ENCODE measurements at places on chromosomes 2 and 18.

- no peak for DNase-seq
These were observed 37.0 kb downstream of the NIFK start for GRCh38 chr2:121699421-121700333.

DNA sequence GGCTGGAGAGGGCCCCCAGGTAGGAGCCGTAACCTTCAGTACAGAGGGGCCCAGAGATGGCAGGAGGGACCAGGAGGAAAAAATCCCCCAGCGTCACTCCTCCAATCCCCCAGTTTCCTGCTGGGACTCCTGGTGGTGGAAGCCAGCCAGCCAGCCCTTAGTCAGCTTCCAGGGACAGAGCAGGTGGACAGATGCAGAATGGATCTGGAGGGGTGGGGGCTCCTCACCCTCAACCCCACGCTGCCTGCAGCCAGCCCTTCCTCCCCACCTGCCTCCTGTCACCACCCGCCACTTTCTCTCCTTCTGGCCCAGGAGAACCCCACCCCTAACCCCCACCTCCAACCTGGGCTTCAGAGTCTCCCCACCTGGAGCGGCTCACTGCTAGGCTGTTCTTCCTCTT lies 21.1 kb downstream of the EMX1 start:
- DNase-seq, result no peak

DNA sequence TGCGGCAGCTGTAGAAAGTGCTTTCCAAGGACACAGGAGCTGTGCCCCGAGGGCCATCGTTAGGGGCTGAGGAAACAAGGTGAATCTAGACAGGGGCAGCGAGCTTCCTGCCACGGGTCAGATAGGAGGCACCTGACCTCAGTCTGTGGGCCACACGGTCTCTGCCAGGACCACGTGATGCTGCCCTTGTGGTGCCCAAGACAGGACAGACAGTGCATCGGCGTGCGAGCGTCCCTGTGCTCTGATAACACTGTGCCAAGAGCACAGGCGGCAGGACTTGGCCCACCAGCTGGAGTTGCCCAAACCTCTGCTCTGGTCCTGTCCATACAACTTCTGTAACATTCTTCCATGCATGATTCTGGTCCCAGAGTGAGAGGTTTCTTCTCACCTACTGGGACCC lies 225.4 kb downstream of the TWIST2 start:
- no peak for DNase-seq

- DNase-seq, result no peak
These were observed 3.1 kb upstream of the ARID5A start for GRCh38 chr2:96533292-96534073.

DNA sequence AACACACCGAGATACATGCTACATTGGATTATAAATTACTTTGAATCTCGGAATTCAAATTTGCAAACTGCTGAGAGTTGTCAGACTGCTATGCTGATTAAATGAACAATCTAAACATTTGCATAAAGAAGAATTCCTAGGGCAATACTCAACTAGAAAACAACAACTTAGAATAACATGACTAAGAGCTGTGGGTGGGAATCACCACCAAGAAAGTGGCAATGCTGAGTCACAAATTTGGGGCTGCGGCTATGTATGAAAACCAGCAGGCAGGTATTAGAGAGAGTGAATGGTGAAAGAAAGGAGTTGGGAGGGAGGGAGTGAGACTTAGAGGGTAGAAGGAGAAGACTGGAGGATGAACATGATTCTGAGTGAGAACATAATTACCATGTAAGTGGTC lies 559.5 kb downstream of the PIK3C3 start:
- no peak for DNase-seq

GRCh38 chr2:121489284-121489683 lies 41.4 kb upstream of the RNU4ATAC start:
- peak; percentile 14 for DNase-seq

- DNase-seq, result no peak
These were observed at the start of gene TCF23 for GRCh38 chr2:27148801-27149439. TSS of gene TCF23 (plus strand) at chr2:27149004. CDS start at chr2:27149134, 130 bp downstream.

DNA sequence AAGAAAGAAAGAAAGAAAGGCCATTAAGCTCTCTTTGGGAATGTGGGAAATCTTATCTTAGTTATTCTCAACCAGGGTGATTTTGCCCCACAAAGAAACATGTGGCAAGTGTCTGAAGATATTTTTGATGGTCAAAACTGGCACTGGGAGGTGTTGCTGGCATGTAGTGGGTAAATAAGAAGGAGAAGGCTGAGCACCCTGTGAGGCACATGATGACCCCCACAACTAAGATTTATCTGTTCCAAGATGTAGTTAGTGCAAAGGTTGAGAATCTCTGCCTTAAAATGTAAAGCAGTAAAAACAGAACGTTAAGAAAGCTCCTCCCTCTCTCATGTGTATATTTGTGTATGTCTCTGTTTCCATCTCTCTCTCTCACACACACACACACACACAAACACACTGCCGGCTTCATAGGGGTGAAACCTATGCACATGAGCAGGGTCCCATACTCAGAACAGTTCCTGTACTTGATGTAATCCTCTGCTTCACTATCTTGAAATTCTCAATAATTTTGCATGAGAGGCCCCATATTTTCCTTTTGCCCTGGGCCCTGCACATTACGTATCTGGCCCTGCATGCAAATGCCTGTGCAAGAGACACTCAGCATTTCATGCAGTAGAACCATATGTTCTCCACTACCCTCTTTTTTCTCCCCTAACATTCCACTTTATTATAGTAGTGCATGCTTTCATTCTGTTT lies 94.3 kb downstream of the MREG start:
- no peak for DNase-seq

Measured in NCI-H446 (cell line).